ENCODE measurements at places on chromosomes 3 and 15. TPM values are rescaled to one million over a fixed set of nuclear protein-coding genes. Genes with fewer than 3 reads are reported as not detected.
A peak's percentile ranks its signal among the peaks of the same experiment; 100 is the strongest.

SAXO2 gene
- 6.5 TPM for total RNA-seq

FANCI gene
- 22.7 TPM for total RNA-seq

BCL2A1 gene
- total RNA-seq: 16.5 TPM

GOLGA8T gene
- 3.0 TPM for total RNA-seq

ZNF774 gene
- 0.70 TPM for total RNA-seq

GCSAM gene
- 3.0 TPM for total RNA-seq

NANOGP8 gene
- not detected for total RNA-seq

NR1I2 gene
- total RNA-seq: 0.16 TPM

SH2D7 gene
- total RNA-seq: not detected

ZNF502 gene
- total RNA-seq: 7.0 TPM

PRICKLE2 gene
- 3.3 TPM for total RNA-seq

GRCh38 chr3:46850468-46850779, 12.8 kb downstream of the MYL3 start:
- no peak for DNase-seq

GRCh38 chr3:24264011-24264410, 230.6 kb downstream of the THRB start:
- no peak for DNase-seq

DNA sequence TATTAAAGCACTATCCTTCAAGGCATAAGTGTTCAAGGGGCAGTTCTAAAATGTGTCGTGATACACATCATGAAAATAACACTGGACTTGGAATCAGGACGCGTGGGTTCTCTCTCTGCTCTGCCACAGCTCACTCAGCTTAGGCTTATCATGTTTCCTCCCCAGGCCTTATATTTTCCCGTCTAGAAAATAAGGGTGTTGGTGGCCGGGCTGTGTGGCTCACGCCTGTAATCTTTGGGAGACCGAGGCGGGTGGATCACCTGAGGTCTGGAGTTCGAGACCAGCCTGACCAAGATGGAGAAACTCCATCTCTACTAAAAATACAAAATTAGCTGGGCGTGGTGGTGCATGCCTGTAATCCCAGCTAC, 223.0 kb downstream of the OPA1 start:
- no peak for DNase-seq

GRCh38 chr3:185508335-185508991, 9.6 kb upstream of the TMEM41A start:
- no peak for DNase-seq

DNA sequence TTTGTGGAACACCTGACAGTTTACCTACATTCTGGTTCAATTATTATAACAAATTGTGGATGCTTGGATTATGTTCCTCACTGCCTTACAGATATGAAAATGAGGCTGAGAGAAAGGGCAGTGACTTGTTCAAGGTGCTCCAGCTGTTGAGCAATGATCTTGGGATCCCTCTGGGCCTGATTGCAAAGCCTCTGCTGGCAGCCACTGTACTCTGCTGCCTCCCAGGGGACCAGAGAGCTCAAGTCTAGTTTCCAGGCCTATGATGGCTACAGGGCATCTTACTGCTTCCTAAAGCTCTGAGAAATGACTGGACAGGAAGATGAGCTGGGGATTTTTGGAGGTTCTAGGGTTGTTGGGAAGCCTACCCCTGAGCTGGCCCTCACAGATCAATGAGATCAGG, 2.3 kb upstream of the SHC4 start:
- DNase-seq: no peak

DNA sequence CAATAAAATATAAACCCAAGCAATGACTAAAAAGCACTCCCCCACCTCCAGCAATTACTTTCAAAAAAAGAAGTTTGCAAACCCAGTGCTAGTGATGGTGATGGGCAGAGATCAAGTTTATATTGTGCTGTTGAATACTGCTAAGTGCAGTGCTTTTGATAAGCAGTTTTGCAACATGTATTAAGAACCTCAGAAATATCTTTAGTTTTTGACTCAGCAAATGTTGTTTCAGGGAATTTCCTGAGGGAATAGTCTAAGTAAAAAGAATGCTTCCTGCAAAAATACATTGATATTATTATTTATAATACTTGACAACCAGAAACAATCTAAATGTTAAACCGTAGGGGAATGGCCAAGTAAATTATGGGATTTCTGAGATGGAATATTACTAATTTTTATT, 69.3 kb downstream of the ADAMTSL3 start:
- DNase-seq: no peak

GRCh38 chr15:63836579-63836978, 2.8 kb upstream of the HERC1 start:
- no peak for DNase-seq

- DNase-seq: no peak
Observed at GRCh38 chr15:66006986-66007385, 137.7 kb downstream of the RAB11A start.

DNA sequence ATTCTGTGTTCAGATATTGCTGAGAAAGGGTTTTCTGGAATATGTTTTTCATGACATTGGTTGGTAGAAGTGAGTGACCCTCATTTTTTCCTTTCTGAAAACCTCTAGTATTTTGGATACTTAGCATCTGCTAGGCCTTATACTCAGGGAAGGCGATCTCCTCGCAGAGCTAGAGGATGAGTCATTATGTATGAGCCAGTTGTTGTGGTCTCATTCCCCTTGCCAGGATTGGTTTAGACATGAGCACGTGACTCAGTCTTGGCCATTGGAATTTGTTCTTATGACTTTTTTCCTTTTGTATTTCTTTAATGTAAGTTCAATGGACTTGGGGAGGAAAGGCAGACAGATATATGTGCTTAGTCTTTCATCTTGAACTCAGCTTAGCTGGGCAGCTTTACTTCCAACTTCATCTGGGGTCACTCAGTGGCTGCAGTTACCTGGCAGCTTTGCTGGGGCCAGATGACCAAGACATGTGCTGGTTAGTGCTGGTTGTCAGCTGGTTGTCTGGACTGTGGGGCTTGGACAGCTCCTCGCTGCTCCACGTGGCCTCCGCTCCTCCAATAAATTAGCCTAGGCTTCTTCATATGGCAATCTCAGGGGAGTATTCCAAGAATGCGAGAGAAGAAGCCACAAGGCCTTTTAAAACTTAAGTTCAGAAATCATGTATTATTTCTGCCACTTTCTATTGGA, 207.5 kb downstream of the IL20RB start:
- DNase-seq: no peak

GRCh38 chr3:52345521-52346109, 29.5 kb downstream of the DNAH1 start:
- no peak for DNase-seq

GRCh38 chr3:133880287-133880686, 15.4 kb downstream of the RAB6B start:
- peak; percentile 6 for DNase-seq

- DNase-seq: no peak
Observed at GRCh38 chr3:126194713-126195305, 14.4 kb upstream of the ALDH1L1 start.

DNA sequence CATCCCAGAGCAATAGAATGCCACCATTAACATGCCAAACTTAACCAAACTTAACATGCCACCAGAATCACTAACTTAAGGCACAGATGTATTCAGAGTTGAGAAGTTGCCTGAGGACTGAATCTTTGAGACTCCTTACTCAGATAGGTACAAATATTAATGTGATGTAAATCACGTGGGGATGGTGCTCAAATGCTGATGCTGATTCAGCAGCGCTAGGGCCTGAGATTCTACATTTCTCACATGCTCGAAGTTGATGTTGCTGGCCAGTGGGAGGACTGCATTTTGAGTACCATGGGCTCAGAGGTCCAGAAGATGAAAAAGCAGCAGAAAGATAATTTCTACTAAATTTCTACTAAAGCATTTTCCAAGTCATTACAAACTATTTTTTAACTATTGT, 54.1 kb downstream of the RPL22L1 start:
- no peak for DNase-seq

DNA sequence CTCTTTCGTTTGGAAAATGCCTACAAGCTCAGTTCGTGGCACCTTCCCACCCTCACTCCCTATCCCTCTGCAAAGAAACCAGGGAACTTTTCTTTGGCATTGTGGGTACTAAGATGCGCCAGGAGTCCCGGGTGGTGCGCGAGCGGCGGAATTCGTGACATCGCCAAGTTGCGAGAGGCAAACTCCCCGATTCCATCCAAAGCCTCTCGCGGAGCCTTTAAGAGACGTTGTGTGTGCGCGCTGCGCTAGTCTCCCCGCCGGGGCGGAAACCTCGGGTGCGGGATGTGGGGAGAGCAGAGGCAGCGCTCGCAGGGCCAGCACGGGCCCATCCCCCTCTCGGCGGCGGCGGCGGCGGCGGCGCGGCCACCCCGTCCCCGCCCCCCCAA, 443 bp upstream of the NR2F2 start:
- peak; percentile 22 for DNase-seq

DNA sequence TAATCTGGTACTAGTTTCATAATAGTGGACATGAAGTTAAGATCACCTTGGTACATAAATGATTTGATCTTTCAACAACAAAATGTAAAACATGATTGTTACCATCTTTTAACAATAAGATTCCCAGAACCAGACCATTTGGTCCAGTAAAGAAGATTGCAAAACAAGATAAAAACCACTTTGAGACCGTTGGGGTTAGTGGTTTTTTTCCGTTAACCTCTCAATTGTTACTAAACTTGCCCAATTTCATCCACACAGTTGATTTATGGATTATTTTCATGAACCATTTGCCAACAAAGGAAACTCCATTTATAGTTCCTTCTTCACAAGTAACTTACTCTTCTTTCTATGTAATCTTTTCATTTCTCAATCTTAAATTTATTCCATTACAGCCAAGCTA, 53.8 kb downstream of the ATP8B4 start:
- DNase-seq: no peak

DNA sequence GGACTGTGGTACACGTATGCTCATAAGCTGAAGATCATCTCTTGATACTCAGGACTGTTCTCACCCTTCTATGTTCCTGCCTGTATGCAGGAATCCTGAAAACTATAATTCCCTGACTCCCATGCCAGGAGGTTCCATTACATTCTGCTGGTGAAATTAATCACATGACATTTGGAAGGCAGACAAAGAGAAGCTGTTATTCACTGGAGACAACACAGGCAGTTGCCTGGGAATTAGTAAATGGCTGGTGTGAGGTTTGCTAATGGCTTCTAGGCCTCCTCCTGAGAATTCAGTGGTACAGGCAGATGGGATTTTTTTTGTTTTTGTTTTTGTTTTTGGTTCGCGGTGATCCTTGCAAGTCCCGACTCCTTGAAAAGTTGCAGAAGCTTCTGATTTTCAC, 91.4 kb downstream of the CTNNB1 start:
- DNase-seq: no peak

- no peak for DNase-seq
Observed at GRCh38 chr15:66729331-66729951, 27.4 kb downstream of the SMAD6 start.

- DNase-seq: peak; percentile 36
Observed at GRCh38 chr3:101687142-101687931, 819 bp upstream of the RPL24 start.

GRCh38 chr15:48717458-48717857, 71.9 kb upstream of the FBN1 start:
- DNase-seq: no peak

DNA sequence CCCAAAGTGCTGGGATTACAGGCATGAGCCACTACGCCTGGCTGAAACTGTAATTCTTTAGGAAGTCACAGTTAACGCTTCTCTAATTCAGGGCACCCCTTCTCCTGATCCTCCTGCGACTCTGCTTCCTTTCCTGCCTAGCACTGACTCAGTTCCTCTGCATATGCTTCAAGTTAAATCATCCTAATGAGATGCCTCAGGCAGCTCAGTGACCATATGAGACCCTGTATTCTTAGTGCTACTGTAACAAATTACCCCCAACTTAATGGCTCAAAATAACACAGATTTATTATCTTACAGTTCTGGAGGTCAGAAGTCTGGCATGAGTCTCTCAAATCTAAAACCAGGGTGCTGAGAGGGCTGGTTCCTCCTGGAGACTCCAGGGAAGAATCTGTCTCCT, 271.8 kb upstream of the LYSMD4 start:
- no peak for DNase-seq

GRCh38 chr15:88382482-88382983, 84.7 kb downstream of the MRPL46 start:
- DNase-seq: no peak

All from natural killer cell (primary cell).